ENCODE measurements at places on chromosomes 6 and 20.

DNA sequence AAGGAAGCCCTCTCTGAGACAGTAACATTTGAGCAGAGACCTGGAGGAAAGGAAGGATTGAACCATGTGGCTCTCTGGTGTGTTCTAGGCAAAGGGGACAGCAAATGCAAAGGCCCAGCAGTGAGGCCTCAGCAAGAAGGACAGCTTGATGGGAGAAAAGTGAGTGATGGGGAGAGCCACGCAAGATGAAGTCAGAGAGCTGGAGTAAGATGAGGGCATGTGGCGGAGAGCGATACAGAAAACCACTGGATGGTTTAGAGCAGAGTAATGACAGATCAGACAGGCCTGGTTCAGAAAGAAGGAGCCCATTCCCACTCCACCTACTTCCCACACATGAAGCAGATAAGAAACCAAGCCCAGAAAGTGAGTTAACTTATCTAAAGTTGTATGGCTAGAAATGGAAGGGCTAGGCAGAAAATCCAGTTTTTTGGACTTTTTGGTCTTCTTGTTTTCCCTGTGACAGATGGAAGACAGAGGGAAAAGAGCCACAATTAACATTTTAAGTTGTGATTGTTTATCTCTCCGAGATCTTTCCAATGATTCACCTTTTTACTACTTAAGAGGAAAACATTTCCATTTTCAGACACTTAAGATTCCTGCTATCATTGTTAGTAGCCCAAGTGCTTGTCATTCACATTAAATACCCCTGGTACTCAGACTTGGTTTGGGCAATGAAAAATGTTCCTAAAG lies 723 bp upstream of the SNPH start:
- no peak for DNase-seq

DNA sequence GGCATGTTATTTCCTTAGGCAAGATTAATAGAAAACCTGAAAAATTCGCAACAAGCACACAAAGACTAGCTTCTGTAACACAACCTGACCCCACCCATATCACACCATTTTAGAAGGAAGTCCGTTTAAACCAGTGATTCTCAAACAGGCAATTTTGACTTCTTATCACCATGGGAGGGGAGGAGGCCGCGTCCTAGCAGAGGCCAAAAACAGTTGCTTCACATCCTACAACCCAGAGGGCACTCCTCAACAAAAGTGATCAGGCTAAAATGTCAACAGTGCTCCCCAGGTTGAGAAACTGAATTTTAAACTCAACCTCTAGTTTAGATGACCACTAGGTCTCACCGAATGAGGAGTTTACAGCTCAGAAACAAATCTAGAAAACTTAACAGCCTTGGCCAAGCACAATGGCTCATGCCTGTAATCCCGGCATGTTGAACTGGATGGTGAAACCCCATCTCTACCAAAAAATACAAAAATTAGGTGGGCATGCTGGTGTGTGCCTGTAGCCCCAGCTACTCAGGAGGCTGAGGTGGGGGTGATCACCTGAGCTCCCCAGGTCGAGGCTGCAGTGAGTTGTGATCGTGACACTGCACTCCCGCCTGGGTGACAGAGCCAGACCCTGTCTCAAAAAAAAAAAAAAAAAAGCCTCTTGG lies 3.4 kb downstream of the SNX5 start:
- DNase-seq: no peak

- DNase-seq: no peak
Measured at GRCh38 chr20:63330084-63330760, 30.9 kb downstream of the CHRNA4 start.

- no peak for DNase-seq
Measured at GRCh38 chr6:80330961-80331360, 224.5 kb downstream of the BCKDHB start.

DNA sequence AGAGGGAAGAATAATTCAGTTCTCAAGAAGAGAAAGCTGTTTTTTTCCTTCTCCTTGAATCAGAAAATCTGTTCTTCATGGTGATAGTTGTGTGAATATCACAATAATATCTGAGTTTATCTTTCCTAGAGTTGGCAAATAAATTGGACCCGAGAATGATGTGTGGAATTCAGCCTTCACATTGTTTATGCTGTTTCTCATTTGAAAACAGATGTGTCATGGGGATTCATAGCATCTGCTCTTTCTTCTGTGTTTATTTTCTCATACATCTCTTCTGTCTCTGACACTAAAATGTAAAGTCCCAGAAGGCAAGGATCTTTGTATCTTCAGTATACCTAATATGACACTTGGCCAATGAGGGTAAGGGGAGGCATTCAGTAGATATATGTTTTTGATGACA lies 103.6 kb upstream of the SGK1 start:
- DNase-seq: peak; percentile 48

DNA sequence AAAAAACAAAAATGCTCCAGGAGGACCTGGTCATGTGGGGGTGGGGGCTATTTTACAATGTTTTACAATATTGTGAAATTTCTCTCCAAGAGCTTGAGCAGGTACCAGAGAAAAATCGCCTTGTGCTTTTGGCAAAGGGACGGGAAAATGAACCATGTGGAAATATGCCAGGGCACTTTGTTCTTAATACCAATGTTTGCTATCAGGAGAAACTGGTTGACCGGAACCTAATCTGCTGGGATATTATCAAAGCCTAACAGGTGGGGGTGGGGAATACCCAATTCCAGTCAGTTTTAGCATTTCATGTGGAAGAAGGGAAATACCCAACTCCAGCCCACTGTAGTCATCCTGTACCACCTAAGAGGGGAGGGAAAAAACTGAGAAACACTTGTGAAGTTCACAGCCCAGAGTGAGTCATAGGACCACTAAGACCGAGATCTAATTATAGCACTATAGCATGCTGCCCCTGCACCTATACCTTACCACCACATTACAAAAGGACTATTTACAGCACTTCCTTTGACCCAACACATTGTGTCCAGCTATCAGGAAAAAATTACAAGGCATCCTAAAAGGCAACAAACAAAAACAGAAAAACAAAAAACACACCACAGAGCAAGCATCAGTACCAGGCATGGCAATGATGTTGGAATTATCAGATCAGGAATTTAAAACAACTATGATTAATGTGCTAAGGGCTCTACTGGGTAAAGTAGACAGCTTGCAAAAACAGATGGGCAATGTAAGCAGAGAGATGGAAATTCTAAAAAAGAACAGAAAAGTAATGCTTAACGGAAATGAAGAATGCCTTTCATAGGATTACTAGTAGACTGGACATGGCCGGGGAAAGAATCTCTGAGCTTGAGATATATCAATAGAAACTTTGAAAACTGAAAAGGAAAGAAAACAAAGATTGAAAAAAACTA lies 84.1 kb upstream of the POPDC3 start:
- no peak for DNase-seq

DNA sequence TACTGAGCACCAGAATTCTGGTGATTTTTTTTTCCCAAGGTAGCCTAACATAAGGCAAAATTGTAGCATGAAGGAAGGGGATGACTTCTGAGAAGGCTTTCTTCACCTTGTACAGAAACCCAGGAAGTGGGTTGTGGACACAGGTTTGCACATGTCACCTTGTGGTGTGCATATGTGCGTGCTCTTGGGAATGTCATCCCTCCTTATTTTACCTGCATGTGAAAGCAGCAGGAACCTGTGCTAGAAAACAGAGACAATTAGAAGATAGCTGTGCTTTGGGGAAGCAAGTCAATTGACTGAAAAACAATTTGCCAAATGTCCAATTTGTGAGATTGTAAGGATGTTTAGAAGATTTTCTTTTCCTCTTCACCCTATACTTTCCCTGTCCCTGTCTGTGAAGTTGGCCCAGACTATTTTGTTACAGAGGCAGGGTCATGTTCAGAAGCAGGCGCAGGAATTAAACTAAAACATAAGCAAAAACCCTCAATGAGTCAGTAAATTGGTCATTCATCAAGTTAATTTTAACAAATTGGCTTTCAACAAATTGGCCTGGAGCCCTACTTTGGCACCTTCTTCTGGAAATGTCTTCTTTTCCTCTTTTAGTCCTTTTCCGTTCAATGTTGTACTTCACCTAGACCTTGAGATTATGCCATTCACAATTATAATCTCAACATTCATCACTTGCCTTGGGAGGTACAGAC lies 261.2 kb downstream of the ADGB start:
- no peak for DNase-seq

- no peak for DNase-seq
Measured at GRCh38 chr20:3068075-3068474, 3.3 kb upstream of the OXT start.

- no peak for DNase-seq
Measured at GRCh38 chr6:138287144-138287955, 69.1 kb upstream of the PBOV1 start.

DNA sequence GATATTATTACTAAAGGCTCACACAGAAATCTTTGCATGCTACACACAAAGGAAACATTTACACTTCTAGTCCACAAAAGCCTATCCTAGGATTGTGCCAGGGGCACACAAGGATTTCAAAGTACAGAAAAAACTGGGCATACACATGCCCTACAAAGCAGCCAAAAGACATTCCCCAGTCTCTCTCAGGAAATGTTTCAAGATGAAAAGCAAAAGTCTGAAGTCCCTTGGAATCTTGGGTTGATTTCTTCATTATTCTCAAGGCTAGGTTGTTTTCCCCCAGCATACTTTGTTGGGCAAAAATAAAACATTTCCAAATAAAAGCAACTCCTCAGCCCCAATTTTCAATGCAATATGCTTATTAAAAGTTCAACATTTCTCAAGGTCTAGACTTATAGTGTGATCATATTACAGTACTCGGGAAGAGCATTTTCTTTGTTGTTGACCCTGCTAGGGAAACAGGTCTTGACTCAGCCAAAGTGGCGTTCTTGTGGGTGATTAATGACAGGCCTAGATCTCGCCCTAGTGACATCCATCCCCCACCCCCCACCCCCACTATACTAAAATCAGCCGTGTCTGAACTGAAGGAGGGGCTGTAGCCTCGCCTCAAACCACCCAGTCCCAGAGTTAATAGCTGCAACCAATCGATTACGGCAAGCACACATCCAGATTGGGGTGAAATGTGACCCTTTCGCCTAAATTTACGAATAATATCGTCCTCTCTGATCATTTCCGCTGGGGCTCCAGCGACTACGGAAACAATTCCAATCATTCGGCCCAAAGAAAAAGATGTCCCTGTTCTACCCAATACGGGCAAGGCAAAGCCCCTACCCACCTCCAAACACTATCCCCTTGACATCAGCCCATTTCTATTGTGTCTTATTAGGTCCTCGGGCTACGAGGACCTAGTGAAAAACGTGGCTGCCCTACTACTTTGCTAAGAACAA lies 1.4 kb downstream of the AKIRIN2 start:
- no peak for DNase-seq

DNA sequence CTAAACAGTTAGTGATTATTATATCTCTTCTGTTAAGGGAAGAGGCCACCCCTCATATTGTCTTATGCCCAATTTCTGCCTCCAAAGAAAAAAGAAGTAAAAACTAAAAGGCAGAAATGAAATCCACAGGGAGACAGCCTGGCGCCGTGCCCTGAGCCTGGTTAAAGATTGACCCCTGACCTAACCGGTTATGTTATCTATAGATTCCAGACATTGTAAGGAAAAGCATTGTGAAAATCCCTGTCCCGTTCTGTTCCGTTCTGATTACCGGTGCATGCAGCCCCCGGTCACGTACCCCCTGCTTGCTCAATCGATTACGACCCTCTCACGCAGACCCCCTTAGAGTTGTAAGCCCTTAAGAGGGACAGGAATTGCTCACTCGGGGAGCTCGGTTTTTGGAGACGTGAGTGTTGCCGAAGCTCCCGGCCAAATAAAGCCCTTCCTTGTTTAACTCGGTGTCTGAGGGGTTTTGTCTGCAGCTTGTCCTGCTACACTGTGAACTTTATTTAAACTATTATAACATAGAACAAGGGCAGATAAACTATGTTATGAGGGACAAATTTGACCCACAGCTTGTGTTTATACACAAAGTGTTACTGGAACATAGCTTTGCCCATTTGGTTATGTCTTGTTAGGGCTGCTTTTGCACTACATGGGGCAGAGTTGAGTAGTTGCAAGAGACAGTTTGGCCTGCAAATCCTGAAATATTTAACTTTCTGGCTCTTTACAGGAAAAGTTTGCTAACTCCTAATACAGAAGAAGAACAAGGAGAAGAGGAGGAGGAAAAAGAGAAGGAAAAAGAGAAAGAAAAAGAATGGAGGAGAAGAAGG lies 49.6 kb downstream of the CD24 start:
- DNase-seq: no peak
